ENCODE measurements at places on chromosomes 11 and 22.

DNA sequence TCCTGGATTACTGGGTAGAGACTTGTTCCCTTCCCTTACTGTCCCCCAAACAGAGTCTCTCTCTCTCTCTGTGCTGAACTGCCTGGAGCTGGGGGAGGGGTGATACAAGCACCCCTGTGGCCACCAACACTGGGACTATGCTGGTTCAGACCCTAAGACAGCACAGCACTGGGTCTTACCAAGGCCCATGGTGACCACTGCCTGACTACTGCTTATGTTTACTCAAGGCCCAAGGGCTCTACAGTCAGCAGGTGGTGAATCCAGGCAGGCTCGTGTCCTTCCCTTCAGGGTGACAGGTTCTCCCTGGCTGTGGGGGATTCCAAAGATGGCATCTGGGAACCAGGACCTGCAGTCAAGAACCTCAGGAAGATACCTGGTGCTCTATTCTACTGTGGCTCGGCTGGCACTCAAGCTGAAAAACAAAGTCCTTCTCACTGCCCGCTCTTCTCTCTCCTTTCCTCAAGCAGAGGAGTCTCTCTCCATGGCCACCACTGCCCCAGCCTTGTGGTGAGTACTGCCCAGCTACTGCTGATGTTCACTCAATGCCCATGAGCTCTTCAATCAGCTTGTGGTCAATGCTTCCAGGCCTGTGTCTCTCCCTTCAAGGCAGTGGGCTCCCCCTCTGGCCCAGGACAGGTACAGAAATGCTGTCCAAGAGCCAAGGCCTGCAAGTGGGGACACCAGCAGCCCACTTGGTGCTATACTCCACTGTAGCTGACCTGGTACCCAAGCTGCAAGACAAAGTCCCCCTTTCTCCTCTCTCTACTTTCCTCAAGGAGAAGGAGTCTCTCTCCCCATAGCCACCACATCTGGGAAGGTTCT lies 41.8 kb upstream of the SHANK2 start:
- no peak for DNase-seq

- DNase-seq: no peak
Observed at GRCh38 chr11:31106326-31106725, 263.2 kb downstream of the DCDC1 start.

DNA sequence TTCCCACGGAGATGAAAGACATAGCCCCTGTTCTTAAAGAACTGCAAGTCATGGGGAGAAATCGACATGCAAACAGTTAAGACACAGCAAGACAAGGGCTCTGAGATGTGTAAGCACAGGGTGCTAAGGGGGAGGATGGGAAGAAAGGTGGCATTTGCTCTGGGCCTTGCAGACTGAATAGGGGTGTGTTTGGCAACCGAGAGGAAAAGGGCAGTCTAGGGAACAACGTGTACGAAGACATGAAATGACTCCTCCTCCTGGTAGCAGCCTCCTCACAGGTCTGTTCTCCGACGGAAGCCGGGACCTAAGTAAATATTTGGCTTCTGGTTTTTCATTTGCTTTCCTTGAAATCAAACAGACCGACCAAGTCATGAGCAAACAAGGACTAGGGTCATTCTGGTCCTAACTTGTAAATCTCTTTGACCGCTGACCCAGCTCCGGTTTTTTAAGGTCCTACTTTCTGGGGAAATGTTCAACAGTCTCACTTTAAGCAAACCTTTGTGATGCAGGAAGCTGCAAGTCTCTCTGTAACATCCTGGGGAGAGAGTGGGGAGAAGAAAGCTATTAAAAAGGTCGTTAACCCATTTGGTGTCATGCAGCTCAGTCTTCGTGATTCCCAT lies 19.7 kb downstream of the NNMT start:
- no peak for DNase-seq

DNA sequence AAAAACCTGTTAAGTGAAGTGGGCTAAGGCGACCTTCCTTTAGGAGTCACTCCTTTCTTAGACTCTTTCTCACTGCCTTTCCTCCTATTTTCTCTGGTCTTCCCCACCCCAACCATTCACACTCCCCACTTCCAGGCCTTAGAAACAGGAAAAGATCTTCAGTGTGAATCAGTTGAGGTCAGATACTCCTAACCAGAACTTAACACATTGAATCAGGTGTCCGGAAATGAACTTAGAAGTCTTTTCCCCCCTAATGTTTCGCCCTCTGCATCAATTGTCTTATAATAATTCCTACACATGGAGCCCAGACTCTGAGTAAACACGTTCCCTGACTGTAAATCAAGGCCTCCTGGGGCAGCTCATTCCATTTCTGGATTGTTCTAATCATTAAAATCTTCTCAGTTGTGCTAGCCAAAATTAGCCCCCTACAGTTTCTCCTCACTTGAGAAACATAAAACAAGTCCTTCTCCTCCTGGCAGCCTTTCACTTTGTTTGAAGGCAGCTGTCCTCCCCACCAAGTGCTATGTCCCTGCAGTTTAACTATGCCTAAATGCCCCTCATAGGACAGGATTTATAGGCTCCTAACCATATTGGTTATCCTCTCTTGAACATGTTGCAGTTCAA lies 32.7 kb upstream of the USP47 start:
- DNase-seq: no peak

DNA sequence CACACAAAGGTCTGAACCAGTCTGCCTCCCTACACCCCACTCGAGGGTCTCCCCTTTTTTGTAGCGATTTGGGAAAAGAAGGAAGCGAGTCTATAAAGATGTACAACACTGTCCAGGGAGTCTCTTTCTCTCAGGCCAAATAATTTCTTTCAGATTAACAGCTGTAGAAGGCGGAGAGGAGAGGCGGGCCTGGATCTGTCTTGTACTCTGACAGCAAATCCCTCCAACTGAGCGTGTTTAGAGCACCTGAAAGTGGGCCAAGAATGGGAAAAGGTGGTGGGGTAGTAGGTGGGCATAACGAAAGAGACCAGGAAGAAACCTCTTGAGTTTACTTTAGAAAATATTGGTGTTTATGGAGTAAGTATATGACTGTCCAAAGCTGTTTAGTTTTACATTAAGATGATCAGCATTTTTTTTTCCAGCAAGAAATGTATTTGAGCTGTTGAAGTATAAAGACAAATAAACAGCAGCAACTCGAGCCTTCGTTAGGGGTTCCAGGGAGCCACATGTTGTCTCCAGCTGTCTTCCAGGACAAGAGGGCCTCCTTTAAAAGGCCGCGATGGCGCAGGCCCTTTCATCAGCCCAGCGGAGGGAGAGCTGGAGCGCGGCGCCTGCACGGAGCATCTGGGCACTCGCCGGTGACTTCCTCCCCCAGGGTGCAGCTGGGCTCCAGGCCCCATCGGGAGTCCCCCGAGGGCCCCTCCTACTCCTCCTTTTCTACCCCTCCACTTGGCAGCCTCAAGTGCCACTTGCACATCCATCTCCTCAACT lies 34.9 kb downstream of the SCUBE1 start:
- DNase-seq: no peak

- peak; percentile 50 for DNase-seq
Observed at GRCh38 chr11:73322382-73323306, 14.6 kb downstream of the ARHGEF17 start.

DNA sequence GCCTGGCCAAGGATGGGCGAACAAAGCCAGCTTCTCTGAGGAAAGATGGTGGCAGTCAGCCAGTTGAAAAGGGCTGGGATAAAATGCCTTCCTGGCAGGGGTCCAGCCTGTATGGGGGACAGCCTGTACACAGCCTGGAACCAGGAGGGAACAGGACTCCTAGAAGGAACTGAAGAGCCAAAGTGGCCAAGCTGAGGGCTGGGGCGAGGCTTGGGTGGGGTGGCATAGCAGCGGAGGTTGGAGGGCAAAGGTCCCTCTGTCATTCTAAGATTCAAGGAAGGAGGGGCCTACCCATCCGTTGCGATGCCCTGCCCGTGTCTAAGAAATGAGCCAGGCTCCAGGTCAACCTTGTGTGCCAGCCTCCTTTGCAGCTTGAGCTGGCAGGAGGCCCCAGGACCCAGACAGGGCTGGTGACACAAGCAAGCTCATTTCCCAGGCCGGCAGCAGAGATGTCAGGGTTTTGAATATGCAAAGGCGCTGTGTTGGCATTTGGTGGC lies 22.6 kb downstream of the FADD start:
- peak; percentile 20 for DNase-seq

DNA sequence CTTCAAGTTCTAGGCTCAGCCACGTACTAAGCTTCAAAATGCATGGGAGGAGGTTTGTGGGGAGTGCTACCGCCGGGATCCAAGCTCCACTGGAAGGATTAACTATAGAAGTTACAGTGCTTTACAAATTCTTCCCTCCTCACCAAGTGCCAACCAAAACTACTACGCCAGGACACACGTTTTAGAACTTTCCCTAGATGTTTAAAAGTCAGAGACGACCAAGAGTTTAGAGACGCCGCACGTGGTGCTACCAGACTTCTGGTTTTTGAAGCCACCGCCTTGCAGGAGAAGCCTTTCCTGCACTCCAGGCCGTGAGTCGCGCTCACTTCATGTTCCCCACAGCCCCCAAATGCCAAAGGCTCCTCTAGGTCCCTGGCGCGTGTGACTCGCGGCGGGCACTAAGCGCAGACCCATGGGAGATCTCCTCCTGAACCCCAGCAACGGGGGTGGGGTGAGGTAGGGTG lies 734 bp downstream of the SNU13 start:
- peak; percentile 67 for DNase-seq

DNA sequence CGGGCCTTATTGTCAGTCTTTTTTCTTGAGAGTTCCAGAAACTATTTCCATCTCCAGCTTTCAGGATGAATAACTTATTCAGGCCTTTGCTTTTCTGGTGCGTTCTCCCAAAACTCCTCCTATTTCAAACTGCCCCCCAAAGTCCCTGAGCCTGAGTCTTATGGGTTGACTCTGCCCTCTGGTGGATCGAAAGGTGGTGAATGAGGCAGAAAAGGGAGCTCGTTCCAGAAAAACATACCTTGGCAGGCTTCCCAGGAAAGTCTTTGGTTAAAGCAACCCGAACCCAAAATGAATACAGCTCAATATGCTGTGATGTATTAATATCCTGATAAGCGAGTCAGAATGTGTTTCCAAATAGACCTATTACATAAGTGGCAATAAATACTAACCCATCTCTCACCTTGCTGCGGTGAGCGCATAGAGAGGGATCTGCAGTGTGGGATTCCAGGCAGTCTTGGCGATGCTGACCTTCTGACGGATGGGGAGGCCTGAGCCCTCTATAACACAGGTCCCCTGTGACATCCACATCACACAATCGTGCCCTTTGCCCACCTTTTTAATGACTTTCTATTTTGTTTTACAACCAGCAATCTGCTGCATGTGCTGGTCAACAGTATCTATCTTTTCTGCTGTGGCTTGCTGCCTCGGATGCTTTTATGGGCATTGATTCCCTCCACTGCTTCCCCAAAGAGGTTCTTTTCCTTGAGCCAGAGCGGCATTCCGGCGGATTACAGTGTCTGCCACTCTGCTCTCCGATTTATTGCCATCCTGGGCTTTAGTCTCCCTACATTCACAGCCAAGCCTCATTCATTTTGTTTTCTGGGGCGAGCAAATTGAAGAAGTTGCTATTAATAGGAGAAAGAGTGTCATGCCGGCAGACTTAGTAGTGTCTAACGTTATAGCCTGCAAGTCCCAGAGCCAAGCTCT lies 756.8 kb downstream of the NTM start:
- DNase-seq: peak; percentile 98

DNA sequence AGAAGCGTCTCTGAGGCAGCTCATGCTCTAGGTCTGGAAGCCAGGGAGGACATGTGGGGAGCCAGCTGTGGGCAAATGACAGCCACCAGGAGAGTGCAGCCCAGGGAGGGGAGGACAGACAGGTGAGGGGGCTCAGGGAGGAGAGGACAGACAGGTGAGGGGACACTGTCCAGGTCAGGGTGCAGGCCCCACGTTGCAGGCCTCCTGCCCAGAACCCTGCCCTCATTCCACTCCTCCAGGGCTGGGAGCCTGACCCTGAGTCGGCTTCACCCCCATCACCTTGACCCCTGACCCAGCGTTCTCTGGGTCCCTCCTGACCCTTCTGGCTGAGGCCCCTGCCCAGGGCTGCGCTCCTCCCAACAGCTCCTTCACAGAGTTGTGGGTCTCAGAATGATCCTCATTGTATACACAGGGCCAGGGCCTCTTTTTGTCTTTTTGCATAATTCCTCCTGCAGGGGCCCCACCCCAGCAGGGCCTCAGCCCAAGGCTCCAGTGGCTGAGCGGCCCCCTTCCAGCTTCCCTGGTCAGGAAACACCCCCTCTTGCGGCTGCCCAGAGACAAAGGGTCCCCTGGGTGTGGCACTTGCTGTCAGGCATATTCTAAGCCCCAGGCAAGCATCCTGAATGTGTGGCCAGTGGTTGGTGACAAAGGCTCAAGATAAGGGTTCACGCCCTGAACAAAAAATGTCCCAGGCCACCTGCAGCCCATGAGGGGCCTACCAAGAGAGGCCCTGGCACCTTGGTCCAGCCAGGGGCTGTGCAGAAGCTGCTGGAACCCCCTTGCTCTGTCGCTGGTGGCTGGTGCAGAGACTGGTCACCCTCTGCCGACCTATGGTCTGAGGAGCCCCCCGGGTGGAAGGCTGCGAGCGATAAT lies 853.0 kb downstream of the BRD1 start:
- DNase-seq: no peak

DNA sequence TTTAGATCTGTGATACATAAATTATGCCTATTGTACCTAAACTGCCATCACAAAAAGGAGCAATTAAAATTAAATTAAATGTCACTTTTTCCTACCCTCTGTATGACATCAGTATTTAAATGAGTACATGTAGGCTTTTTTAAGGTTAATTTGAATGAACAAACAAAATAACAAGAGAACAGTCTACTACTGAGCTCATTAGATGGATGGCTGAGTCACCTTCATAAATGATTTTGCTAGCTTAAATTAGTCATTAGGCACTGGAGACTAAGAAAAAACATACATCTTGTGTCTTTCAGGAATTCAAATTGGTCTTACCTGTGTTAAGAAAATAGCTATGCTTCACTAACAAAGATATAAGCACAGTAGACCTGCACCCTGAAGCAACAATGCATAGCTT lies 153.6 kb downstream of the RCN1 start:
- no peak for DNase-seq

- DNase-seq: no peak
Observed at GRCh38 chr11:44213148-44213547, 96.8 kb downstream of the ALX4 start.

GRCh38 chr11:128928400-128928799 lies 14.3 kb downstream of the TP53AIP1 start:
- no peak for DNase-seq

DNA sequence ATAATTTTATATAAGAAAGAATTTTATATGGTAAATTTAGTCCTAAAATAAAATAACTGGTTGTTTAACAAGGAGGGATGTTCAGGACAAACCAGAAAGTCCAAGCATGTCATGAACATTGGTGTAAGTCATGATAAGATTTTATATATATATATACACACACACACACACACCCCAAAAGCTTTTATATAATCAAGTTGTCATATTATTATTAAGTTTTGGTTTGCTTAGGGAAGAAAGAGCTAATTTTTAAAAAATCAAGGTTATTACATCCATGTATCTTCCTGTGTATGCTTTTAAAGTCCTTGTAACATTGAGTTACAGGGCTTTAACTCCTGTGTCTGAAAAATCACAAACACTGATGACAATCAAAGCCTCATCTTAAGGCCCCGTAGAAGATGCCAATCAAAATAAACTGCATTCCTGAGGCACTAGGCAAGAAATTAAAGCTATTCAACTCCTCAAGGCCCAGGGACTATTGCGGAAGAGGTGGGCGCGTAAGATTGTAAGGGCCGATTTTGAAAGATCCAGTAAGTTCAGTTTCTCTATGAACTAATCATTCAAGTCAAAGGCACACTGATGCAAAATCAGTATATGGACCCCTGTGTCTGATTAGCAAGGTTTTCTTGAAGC lies 16.8 kb downstream of the APOL6 start:
- no peak for DNase-seq

GRCh38 chr11:102214623-102215022 lies 102.7 kb upstream of the BIRC3 start:
- peak; percentile 48 for DNase-seq

GRCh38 chr11:78767027-78767932 lies 192.6 kb upstream of the NARS2 start:
- no peak for DNase-seq
